ENCODE measurements at places on chromosomes 4 and X.

DNA sequence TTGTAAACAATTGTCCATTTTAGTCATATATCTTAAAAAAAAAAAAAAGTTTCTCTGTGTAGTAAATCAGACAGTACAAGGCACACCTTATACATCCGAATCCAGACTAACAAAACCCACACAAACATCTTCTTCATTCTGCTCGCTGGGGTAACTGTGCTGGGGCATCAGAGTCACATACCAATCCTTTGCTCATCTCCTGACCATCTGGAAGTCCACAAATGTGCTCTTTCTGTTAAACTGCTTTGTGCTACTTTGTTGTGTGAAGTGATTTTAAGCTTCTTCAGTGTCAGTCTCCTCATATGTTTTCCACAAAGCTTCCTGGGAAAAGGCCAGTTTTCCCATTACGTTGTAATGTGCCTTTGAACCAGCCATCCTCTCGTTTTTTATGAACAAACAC, 86.2 kb upstream of the CBR4 start:
- no peak for DNase-seq

DNA sequence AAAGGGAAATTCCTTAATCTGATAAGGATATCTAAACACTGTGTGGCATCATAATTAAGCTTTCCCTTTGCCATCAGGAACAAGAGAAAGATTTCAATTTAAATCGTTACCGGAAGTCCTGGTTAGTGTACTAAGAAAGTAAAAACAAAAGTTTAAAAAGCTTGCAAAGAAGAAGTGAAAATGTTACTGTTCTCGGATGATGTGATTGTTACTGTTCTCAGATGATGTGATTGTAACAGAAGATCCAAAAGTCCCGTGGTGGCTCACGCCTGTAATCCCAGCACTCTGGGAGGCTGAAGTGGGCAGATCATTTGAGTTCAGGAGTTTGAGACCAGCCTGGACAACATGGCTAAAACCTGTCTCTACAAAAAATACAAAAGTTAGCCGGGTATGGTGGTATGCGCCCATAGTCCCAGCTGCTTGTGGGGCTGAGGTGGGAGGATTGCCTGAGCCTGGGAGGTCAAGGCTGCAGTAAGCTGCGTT, 62.5 kb downstream of the RGS12 start:
- DNase-seq, result no peak

GRCh38 chrX:43580621-43581020, 75.5 kb upstream of the MAOA start:
- no peak for DNase-seq

DNA sequence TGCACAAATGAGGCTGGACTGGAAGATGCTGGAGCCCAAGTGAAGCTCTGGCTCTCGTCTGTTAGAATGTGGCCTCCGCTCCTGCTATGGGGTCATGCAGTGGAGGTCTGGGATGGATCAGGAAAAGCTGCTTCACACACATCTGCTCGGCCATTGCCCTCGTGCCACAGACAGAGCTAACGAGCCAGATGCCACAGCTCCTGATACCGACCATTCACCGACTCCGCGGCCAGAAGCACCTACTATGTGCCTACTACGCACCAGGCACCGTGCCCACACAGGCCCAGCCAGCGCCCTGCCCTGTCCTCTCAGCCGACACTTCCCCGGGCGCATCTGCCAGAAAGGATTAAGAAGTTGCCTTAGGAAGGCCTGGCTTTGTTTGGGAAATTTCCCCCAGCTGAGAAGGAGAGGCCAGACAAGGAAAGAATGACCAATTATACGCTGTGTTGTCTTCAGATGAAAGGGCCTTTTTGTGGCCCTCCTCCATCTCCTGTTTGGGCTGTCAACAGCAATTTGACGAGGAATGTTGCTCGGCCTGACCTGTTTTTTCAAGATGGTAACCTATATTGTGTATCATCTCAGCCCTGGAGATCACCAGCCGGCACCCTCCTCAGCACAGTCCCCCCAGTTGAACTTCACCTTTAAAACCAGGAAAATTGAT, 34.3 kb downstream of the HMX1 start:
- DNase-seq, result peak; percentile 55

DNA sequence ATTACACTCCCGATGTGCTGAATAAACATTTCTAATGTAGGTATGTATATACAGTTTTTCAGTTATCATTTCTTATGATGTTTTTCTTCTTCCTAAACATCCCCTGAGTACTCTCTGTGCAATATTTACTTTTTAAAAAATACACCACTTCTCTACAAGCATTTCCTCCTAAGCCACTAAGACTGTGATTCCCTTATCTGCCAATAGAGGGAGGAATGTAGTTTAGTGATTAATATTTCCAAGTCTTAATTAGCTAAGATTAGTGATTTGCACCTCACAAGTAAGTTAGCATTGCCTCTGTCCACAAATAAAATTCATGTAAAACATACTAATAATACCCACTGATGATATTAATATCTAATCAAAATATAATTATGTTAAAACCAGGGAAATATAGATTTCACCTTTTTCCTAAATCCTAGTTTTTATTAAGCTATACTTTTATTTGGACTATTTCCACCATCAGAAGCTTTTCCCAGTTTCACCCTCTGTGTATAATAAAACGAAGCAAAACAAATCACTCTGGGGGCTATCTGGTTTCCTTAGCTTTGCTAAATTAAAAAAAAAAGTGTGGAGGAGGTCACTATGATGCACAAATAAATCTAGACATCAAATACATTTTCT, 909.1 kb downstream of the FAT4 start:
- DNase-seq, result peak; percentile 28

GRCh38 chr4:147789596-147789995, 57.7 kb downstream of the ARHGAP10 start:
- DNase-seq, result no peak

DNA sequence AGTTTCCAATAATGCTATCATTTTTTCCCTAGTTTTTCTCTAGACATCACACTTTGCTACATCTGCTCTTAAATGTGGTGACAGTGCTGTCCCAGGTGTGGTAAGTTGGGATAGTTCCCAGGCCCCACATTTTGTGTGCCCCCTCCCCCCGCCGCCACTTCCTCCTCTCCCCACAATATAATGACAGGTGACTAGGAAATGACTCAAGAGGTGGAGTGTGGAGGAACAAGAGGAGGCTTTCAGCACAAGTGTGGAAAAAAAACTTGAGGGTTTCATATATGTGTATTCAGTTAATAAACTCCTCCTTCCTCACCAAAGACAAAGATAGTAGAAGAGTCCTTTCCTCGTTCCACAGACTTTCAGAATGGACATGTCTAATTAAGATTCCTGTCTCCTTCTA, 18.3 kb upstream of the IL21 start:
- no peak for DNase-seq

Data from NCI-H69 (cell line).